Dermis lymphatic vessel endothelial cell (primary cell): ENCODE measurements at places on chromosomes 4 and X. TPM values are rescaled to one million over a fixed set of nuclear protein-coding genes. Genes with fewer than 3 reads are reported as not detected.

The ITM2A gene
- 37.4 and 79.4 TPM in 2 replicates for total RNA-seq

The COL25A1 gene
- under 0.01 and 0.26 TPM in 2 replicates for total RNA-seq

The BMP2K gene
- total RNA-seq = 130 and 217 TPM in 2 replicates

The TMEM156 gene
- not detected in 2 replicates for total RNA-seq

The TMEM150C gene
- 8.3 and 11.2 TPM in 2 replicates for total RNA-seq

The UCHL1 gene
- 13.0 and 71.6 TPM in 2 replicates for total RNA-seq

The MTTP gene
- under 0.01 and 0.09 TPM in 2 replicates for total RNA-seq

The HPGDS gene
- not detected in 2 replicates for total RNA-seq

The FAM53A gene
- total RNA-seq = 0.65 and 2.1 TPM in 2 replicates

The PDE6B gene
- total RNA-seq = 1.7 and 2.6 TPM in 2 replicates

The COL4A5 gene
- total RNA-seq = 27.7 and 41.9 TPM in 2 replicates
